ENCODE measurements at places on chromosomes 6 and 20.

- DNase-seq, result no peak
Observed at GRCh38 chr6:116411284-116411623, 40.5 kb downstream of the DSE start.

- DNase-seq, result no peak
Observed at GRCh38 chr20:47427746-47428145, 71.2 kb upstream of the ZMYND8 start.

- DNase-seq, result no peak
Observed at GRCh38 chr6:41654698-41655151, 16.5 kb downstream of the MDFI start.

GRCh38 chr6:86511962-86512361, 425.4 kb upstream of the HTR1E start:
- DNase-seq, result no peak

- no peak for DNase-seq
Observed at GRCh38 chr20:62734881-62735280, 26.2 kb downstream of the NTSR1 start.

GRCh38 chr6:17904491-17905120, 82.8 kb downstream of the KIF13A start:
- DNase-seq, result no peak

DNA sequence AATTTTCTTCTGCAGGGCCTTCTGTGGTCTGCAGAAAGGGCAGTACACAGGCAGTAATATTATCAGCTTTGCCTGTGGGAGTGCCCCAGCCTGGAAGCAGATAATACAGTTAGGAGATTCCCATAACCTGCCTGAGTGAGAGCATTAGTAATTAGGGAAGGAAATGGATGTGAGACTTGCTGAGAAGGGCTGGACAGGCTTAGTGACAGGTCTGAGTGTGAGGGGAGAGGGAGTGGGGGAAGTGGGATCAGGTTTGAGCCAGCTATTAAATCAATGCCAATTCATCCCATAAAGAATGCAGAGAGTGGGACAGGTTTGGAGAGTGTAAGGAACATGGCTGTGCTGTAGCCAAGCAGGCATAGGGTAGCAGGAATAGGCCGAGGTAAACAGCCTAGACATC, 10.1 kb upstream of the CFAP206 start:
- DNase-seq, result no peak

DNA sequence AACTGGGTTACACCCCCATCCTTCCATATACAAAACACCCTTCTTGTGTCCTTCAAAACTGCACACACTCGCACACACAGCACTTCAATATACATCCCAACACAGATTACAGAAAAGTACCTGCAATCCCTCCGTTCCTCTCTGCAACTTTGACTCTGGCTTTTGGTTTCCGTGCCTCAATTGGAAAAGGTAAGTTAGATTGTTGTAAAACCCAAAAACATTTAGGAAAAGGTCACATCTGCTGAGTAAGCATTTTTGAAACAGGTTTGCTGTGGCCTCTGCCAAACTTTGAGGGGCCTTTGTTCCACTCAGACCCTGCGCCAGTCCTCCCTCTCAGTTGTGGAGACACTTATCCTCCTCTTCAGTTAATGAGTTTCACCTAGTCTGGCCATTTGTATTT, 4.2 kb downstream of the NKX2-4 start:
- DNase-seq, result no peak

DNA sequence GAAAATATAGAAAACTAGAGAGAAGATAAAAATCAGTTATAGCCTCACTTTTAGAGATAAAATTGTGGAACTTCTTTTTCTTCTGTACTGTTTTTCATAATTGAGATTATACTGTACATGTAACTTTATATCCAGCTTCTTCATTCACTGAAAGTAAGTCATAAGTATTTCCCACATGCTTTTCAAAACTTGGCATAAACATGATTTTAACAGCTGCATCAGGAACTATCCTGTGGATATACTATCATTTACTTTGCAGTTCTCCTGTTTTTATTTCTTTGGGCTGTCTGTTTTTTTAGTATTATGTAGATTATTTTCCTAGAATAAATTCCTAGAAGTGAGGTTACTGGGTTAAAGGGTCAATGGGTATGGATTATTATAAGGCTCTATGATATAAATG, 14.8 kb downstream of the DSTN start:
- no peak for DNase-seq

GRCh38 chr6:53889365-53889764, 94.6 kb downstream of the LRRC1 start:
- no peak for DNase-seq

DNA sequence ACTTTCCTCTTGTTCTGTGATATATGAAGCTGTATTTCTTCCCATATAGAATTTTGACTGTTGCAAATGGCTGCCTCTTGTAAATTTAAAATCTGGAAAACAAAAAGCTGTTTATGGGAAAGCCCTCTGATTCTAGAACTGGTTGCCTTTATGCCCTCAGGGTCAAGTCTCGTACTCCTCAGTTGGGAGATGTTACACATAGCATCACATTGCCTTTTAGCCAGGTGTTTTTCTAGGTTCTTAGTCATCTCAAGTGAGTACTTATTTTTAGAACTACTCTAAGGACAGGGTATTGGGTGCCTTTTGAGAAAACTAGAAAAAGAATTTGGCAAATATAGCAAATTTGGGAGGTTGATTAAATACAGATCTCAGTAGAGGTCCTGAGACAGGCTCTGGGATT, 58.5 kb downstream of the ANKS1A start:
- DNase-seq, result no peak

DNA sequence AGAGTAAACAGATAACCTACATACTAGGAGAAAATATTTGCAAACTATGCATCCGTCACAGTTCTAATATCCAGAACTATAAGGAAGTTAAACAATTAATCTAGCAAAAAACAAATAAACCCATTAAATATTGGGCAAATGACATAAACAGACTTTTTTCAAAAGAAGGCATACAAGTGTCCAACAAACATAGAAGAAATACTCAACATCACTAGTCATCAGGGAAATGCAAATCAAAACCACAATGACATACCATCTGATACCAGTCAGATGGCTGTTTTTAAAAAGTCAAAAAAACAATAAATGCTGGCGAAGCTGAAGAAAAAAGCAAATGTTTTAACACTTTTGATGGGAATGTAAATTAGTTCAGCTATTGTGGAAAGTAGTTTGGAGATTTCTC, 1117.7 kb upstream of the MAP3K7 start:
- DNase-seq, result no peak

DNA sequence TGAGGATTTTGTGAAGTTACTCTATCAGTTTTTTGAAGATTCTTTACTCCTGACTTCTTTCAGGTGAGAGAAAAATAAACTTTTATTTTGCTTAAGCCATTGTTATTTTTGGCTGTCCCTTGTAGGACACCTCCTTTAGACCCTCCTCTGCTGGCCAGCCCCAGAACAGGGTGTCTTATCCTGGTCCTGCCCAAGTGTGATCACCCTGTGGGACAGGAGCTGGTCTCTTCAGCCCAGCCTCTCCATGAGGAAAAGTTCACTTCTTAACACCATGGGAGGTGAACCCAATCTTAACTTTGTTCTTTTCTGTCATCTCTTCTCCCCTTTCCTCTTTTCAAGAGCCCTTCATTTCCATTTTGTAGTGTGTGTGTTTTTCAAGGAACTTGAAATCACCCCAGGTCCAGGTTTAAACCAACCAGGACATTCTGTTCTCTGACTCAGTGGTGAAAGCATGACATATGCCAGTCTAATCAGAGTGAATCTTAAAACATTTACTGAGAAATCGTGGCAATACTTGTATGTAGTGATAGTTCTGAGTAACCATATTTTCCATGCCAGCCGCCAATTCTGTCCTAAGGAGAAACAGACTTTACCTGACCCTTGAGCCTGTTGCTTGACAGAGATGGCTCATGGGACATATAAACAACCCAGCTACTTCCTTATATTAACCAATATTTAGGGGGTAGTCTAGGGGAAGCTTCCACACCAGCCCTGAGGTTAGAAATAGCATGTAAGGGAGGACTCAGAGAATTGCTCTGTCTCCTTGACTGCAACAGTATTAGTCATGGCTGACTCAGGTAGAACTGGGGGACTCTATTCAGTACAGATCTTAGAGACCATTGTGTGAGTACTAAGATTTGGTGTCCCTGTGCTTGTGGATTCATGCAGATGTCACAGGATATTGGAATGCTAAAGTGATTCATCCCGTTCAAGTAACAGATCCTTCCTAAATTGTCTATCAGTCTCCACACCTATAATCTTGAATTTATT, 48.8 kb downstream of the FLRT3 start:
- no peak for DNase-seq

- DNase-seq, result no peak
Observed at GRCh38 chr6:106626485-106626884, 2.8 kb downstream of the RTN4IP1 start.

DNA sequence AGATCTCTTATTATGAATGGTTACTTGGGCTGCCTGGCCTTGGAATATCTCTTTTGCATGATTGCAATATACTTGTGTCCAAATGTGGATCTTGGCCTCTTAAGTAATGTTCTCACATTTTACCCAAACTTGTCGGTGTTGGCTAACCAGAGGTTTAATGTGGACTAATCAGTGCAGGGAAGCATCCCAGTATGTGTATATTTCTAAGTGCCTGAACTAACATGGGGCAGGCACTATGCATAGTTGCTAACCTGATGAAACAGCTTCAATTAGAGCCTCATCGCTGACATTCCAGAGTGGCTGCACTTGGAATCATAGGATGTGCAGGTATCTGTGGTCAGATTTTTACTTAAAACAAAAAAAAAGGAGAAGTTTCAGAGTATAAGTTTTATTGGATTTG, 160.0 kb downstream of the PDE7B start:
- DNase-seq, result no peak

GRCh38 chr6:16817594-16817993, 56.3 kb upstream of the ATXN1 start:
- no peak for DNase-seq

- DNase-seq, result no peak
Observed at GRCh38 chr6:166325383-166326042, 16.8 kb downstream of the SFT2D1 start.

- no peak for DNase-seq
Observed at GRCh38 chr6:103326760-103327757, 1532.7 kb downstream of the HACE1 start.

GRCh38 chr20:62418709-62419487, 8.4 kb downstream of the RBBP8NL start:
- no peak for DNase-seq

DNA sequence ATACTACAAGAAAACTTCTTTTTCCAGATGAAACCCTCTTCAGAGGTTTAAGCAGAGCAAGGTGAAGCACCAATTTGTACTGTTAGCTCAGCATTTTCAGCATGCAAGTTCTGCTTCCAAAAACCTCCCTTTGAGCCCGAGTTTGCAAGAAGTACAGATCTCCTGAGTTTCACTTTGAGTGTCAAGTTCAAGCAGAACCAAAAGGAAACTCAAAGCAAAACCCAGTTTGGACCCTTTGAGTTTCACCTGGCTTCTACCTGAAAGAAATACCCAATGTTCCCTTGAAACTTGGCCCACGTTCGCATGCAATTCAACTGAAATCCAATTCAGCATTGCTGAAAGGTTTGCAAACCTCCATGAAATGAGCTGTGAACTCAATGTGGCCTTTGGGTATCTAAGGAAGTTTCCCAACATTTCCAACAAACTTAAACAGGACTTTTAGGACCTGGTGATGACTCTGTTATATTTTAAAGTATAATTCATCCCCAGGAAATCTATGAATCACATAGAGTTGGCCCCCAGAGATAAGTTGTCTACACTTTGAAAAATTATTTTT, 62.9 kb upstream of the HBS1L start:
- DNase-seq, result no peak

DNA sequence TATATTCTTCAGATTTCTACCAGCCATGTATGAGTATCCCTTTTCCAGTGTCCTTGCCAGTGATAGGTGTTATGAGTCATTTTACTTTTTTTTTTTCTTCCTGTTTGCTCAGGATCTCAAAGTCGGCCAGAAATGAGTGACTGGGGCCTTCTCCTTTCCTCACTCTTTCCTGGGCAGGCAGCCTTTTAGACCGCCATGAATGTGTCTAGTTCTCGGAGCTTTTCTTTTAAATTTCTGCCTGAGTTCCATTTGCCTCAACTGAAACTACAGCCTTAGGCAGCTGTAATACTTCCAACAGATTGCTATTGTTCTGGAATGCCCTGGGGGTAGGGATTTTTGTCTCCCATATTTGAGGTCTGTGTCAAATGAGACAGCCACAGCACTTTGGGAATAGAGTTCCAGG, 83.7 kb downstream of the STXBP5 start:
- no peak for DNase-seq

GRCh38 chr6:24606200-24606930, 39.6 kb downstream of the KIAA0319 start:
- DNase-seq, result no peak

- DNase-seq, result peak; percentile 45
Observed at GRCh38 chr20:23048283-23049200, 930 bp downstream of the THBD start.

DNA sequence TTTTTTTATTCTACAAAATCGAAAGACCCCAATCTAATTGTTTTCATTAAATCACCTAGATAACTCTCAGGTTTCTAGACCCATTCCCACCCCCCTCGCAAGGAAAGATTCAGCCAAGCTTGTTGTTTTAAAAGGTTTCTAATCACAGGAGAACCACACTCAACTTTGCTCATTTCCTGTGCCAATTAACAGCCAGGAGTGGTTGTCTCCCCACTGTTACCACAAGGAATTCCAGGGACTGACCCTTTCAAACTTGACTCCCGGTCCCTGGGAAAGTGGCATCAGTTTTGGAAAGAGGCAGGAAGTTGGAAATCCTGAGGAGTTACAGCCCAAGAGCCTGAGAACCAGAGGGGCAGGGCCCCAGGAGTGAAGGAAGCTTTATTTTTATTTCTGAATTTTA, 561.3 kb upstream of the JAG1 start:
- no peak for DNase-seq

DNA sequence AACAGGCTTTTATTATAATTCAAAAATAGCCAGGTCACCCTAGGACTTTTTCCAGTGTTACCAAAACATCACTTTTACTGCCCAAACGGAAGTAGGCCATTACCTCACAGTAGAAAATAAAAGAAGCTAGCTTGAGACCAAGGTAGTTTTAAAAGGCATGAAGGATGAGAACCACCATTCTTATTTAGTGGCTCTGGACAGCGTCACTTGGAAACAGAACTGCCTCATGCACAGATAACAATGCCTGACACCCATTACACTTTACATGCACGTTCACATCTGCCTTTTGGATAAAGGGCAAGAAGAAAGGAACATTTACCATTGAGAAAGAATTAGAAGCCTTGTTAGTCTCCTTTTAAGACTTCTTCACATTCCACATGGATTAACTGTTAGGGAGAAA, 1.9 kb upstream of the PAQR8 start:
- no peak for DNase-seq

GRCh38 chr6:14660806-14661579, 543.4 kb downstream of the CD83 start:
- peak; percentile 43 for DNase-seq

- no peak for DNase-seq
Observed at GRCh38 chr20:22408521-22409402, 175.6 kb downstream of the FOXA2 start.

GRCh38 chr6:127566651-127567050, 10.3 kb upstream of the C6orf58 start:
- DNase-seq, result no peak

Data from stimulated activated CD8-positive, alpha-beta memory T cell treated with anti-CD3 and anti-CD28 coated beads, Interleukin-4, amount 100 ng/mL, for 48 hours (primary cell).